ENCODE measurements at places on chromosomes 4 and X. TPM values are rescaled to one million over a fixed set of nuclear protein-coding genes. Genes with fewer than 3 reads are reported as not detected.

The ZNF518B gene
- 60.4 TPM for total RNA-seq

DNA sequence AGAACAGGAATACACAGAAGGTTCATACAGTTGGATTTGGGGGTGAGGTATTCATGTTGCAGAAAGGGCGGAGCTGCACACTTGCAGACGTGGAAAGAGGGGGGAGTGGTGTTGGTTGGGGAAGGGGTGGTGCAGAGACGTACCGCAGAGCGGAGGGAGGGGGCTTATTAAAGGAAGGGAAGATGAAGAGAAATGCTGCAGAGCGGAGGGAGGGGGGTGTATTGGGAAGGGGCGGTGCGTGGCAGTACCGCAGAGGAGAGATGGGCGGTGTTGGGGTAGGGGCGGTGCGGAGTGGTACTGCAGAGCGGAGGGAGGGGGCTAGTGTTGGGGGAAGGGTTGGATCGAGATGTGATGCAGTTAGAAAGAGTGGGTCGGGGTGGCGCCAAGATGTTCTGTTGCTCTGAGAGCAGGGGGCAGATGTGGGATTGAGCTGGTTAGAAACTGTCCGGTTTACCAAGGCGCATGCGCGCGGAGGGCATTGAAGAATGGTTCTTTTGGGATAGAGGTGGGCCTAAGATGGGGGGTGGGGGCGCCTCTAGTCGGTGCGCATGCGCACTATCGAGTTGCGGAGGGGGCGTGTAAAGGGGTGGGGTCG is 900 bp downstream of the TRO start:
- H3K27ac ChIP-seq: no peak overlapping the region
- no peaks in the 10 kb centered on the region for H3K4me1 ChIP-seq
- no peaks in the 10 kb centered on the region for H3K36me3 ChIP-seq
- peak; percentile 16 for DNase-seq
- H3K27me3 ChIP-seq: no peaks in the 10 kb centered on the region

DNA sequence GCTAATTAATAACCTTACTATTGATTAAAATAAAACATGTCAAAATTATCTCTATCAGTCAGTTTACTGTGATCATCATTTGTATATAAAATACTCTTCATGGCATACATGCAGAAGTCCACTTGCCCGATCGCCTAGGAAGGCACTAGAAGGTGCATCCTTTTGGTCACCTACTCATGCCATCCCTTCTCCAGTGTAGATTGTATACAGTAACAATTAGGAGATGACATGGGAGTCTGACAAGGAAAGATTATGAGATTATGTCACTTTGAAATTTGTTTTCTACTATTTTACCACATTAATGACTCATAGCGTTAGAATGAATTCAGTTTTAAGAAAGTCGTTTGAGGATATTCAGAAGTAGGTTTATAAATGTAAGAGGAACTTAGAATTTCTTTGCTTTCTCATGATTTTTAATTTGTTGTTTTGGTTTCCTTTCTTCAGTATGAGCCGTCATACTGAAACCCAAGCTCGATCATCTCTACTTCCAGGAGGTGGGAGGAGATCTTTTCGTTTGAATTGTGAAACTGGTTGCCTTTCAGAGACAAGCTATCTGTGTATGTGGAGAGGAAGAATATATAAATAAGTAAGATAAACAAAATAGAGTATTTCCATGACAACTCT is 51.1 kb upstream of the UNC5C start:
- no peak overlapping the region for H3K4me3 ChIP-seq
- H3K27me3 ChIP-seq: no peaks in the 10 kb centered on the region
- no peak for DNase-seq
- H3K27ac ChIP-seq: no peak overlapping the region
- H3K36me3 ChIP-seq: no peaks in the 10 kb centered on the region

DNA sequence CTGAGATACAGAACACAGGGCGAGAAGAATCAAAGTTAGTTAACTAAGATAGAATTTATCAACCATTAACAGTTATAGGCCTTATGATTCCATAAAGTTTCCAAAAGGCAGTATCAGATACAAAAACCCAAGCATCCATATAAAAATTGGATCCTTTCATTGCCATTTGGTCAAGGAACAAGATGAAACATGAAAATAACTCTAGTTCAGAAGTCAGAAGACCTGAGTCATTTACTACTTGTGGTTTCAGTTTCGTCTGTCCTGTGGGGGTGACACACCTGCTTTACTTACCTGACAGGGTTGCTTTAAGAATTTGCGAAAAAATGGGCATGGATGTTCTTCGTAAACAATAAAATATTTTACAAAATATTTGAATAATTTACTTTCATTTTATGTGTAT is 130.8 kb downstream of the ANAPC10 start:
- DNase-seq: no peak
- no peaks in the 10 kb centered on the region for H3K27me3 ChIP-seq
- H3K36me3 ChIP-seq: no peaks in the 10 kb centered on the region
- no peak overlapping the region for H3K4me3 ChIP-seq

GRCh38 chr4:6689506-6689960 is 4.1 kb upstream of the S100P start:
- no peak for DNase-seq
- peaks cover 14% of the 10 kb centered on the region for H3K4me1 ChIP-seq
- H3K4me3 ChIP-seq: no peak overlapping the region
- H3K27ac ChIP-seq: peak overlapping the region; percentile 61
- no peaks in the 10 kb centered on the region for H3K27me3 ChIP-seq

- H3K27ac ChIP-seq: no peak overlapping the region
- H3K4me3 ChIP-seq: no peak overlapping the region
- H3K4me1 ChIP-seq: no peaks in the 10 kb centered on the region
- DNase-seq: no peak
- H3K27me3 ChIP-seq: no peaks in the 10 kb centered on the region
- no peaks in the 10 kb centered on the region for H3K36me3 ChIP-seq
Observed at GRCh38 chr4:134691915-134692314, 490.3 kb upstream of the PABPC4L start.
